ENCODE measurements at places on chromosomes 5 and 9.

DNA sequence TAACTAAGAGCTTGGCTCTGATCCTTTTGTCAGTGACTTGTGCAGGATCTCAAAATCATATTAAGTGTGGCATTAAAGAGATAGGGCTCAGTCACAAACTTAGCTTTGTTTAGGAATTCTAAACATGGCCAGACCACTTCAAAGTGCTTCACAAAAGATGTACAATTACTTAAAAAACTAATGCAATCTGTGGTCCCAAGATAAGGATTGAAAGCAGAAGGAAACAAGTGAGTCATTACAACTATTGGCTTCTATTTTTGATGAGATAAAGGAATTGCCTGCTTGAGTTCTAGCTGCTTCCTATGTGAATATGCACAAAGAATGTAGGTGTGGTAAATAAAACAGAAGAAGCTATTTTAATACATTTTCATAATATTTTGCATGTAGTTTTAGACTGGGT, 44.9 kb upstream of the SLC12A2 start:
- DNase-seq = no peak

GRCh38 chr5:138831703-138832102, 43.4 kb downstream of the LRRTM2 start:
- no peak for DNase-seq

DNA sequence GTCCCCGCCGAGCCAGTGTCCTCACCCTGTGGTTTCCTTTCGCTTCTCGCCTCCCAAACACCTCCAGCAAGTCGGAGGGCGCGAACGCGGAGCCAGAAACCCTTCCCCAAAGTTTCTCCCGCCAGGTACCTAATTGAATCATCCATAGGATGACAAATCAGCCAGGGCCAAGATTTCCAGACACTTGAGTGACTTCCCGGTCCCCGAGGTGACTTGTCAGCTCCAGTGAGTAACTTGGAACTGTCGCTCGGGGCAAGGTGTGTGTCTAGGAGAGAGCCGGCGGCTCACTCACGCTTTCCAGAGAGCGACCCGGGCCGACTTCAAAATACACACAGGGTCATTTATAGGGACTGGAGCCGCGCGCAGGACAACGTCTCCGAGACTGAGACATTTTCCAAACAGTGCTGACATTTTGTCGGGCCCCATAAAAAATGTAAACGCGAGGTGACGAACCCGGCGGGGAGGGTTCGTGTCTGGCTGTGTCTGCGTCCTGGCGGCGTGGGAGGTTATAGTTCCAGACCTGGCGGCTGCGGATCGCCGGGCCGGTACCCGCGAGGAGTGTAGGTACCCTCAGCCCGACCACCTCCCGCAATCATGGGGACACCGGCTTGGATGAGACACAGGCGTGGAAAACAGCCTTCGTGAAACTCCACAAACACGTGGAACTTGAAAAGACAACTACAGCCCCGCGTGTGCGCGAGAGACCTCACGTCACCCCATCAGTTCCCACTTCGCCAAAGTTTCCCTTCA, 1.4 kb downstream of the GLIS3 start:
- DNase-seq = no peak

- no peak for DNase-seq
These were observed 15.1 kb downstream of the TTC1 start for GRCh38 chr5:160023908-160024630.

GRCh38 chr9:127303830-127304229, 39.3 kb downstream of the GARNL3 start:
- no peak for DNase-seq

DNA sequence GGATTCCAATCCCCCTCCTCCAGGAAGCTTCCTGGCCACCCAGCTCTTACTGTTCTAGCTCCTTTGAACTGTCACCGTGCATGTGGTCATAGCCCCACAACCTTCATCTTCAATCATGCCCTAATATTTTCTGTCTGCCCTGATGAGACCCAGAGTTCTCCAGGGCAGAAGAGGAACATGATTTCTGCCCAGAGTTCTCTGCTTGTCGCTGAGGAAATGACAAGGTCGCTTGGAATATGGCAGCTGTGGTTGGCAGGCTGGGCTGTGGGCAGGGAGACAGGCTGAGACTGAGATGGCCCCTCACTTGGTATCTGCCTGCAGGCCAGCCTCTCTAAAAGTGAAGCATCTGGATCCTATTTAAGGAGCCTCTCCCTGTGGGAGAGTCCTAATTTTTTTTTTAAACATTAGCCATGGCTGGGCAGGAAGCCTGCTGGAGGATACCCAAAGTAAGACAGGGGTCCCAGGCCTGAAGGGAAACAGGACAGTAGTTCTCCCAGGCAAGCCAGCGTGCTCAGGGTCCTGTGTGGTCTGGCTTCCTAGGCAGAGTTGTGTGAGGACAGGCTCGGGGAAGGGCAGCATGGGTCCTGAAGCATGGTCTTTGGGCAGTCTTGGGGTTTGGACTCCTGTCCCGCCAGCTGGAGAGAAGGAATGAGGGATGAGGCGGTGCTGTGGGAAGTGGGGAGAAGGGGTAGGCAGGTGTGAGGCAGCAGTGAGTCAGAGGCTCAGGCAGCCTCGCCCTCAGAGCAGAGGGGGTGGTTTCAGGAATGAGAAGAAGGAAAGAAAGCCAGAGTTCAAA, 242.1 kb downstream of the FSTL4 start:
- DNase-seq = no peak

GRCh38 chr5:144436007-144436406, 265.3 kb downstream of the KCTD16 start:
- no peak for DNase-seq
